K562 (cell line): ENCODE measurements at places on chromosomes 13 and 19. TPM values are rescaled to one million over a fixed set of nuclear protein-coding genes. Genes with fewer than 3 reads are reported as not detected.

The RFXAP gene
- 8.0 and 8.2 TPM in 2 replicates for polyA plus RNA-seq

The TUBB4A gene
- 1.7 TPM in 2 replicates for polyA plus RNA-seq

The F2RL3 gene
- 20.9 and 22.0 TPM in 2 replicates for polyA plus RNA-seq

The CYP2F1 gene
- 0.04 TPM in 1 of 2 replicates, not detected in the other for polyA plus RNA-seq

- no peak for DNase-seq
These were observed 15.6 kb upstream of the ZNF730 start for GRCh38 chr19:23101241-23101640.

DNA sequence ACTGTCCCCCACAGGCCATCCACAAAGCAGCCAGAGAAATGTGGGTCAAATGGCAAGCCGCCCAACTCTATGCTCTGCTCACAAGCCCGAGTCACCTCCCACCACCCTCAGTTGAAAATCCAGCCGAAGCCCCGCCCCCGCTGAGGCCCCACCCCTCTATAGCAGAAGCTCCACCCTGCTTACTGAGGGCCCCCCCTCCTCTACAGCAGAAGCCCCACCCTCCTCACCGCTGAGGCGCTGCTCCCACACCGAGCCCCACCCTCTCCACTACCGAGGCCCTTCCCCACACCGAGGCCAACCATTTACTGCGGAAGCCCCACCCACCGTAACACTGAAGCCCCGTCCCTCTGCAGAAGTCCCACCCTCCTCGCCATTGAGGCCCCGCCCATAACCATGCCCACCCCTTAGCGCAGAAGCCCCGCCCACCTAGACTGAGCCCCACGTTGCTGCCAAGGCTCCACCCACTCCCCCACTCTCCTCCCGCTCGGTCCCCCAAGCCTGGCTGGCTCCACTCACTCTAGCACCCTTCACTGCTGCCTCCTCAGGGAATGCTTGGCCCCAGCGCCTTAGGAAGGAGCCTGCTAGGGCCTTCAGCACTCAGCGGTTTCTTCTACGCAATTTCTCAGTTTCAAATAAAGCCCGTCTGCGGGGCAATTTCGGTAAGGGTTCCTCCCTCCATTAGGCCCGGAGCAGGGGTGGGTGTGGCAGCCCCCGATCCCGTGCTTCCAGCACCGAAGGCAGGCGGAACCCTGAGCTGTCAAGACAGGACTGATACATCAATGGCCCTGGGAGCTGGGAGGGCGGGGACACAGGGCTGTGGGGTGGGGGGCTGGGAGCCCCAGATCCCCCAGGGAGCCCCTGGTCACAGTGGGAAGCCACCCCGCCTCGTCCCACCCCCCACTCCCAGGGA lies 9.0 kb upstream of the MYDGF start:
- peak; percentile 96 for DNase-seq

- DNase-seq = no peak
These were observed 56.2 kb downstream of the RGCC start for GRCh38 chr13:41513600-41513999.

- DNase-seq = no peak
These were observed 27.5 kb upstream of the RNF113B start for GRCh38 chr13:98204546-98204945.

DNA sequence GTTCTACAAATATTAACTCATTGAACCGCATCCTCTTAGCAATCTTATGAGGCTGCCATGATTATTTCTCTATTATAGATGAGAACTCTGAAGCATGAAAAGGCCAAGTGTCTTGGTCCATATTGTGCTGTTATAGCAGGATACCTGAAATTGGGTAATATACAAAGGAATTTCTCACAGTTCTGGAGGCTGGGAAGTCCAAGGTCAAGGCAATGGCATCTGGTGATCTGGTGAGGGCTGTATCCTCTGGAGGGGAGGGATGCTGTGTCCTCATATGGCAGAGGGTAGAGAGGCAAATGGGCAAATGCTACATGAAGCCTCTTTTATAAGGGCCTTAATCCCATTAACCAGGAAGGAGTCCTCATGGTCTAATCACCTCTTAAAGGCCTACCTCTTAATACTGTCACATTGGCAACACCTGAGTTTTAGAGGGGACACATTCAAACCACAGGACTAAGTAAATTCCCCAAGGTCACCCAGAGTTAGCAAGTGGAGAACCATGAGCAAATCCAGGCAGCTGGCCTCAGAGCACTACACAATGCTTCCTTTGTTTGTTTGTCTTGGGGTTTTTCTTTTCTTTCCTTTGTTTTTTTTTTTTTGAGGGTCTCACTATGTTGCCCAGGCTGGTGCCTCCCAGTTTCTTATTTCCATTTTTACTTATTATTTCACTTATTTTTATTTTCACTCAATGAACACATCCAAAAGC lies 55.9 kb upstream of the LATS2 start:
- no peak for DNase-seq

DNA sequence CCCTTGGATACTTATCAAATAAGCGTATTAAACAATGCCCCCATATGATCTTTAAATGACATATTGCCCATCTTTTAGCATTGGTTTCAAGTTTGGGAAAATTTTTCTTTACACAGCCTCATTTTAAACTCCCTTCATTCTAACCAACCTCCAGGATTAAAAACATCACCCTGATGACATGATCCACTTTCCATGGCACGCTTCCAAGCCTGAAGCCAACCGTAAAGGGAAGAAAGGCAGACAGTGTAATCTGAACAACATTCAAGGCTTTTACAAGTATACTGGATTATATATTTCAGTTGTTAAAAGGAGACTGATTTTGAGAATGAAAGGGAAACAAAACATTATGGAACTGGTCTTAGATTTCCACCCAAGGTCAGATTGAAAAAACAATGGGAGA lies 1721.9 kb downstream of the OLFM4 start:
- DNase-seq = no peak

- peak; percentile 92 for DNase-seq
These were observed 1.5 kb downstream of the MYADM start for GRCh38 chr19:53868892-53869804.

GRCh38 chr19:58021541-58022282 lies 12.1 kb upstream of the ZSCAN1 start:
- peak; percentile 59 for DNase-seq

- DNase-seq = no peak
These were observed 54.1 kb downstream of the PTPRS start for GRCh38 chr19:5286465-5287029.

GRCh38 chr13:48405875-48406274 lies 7.0 kb downstream of the LPAR6 start:
- DNase-seq = no peak
